ENCODE measurements at places on chromosomes 4 and X. TPM values are rescaled to one million over a fixed set of nuclear protein-coding genes. Genes with fewer than 3 reads are reported as not detected.

DNA sequence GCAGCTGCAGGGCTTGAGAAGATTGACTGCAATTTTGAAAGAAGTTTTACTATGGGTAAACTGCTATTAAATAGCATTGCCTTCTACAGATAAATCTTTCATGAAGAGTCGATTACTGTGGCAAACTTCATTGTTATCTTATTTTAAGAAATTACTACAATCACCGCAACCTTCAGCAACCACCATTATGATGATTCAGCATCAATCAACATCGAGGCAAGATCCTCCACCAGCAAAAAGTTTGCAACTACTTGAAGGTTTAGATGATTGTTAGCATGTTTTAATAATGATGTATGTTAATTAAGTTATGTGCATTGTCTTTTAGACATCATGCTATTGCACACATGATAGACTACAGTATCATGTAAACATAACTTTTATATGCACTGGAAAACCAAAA is 1511.0 kb downstream of the FSTL5 start:
- DNase-seq = no peak

GRCh38 chr4:3201718-3202702 is 46.9 kb upstream of the MSANTD1 start:
- DNase-seq = peak; percentile 4

Gene KCNIP4
- total RNA-seq = 1.7 TPM

DNA sequence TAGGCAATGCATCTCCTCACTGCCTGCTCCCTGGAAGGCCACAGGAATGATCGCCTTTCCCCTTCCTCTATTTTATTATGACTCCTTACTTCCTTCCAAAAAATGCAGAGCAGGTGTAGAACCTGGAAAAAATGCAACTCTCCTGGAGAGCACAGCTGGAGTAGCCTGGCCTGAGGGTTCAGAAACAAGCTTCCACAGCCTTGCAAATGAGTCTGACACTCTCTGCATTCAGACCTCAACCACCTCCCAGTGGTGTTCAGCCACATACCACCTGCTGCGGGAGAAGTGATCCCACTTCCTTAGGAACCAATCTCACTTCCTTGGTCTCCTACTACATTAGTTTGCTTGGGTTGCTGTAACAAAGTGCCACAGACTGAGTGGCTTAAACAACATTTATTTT is 368.1 kb upstream of the NOCT start:
- DNase-seq = no peak

Gene RADX
- total RNA-seq = 18.8 TPM

Gene MFAP3L
- 0.82 TPM for total RNA-seq

DNA sequence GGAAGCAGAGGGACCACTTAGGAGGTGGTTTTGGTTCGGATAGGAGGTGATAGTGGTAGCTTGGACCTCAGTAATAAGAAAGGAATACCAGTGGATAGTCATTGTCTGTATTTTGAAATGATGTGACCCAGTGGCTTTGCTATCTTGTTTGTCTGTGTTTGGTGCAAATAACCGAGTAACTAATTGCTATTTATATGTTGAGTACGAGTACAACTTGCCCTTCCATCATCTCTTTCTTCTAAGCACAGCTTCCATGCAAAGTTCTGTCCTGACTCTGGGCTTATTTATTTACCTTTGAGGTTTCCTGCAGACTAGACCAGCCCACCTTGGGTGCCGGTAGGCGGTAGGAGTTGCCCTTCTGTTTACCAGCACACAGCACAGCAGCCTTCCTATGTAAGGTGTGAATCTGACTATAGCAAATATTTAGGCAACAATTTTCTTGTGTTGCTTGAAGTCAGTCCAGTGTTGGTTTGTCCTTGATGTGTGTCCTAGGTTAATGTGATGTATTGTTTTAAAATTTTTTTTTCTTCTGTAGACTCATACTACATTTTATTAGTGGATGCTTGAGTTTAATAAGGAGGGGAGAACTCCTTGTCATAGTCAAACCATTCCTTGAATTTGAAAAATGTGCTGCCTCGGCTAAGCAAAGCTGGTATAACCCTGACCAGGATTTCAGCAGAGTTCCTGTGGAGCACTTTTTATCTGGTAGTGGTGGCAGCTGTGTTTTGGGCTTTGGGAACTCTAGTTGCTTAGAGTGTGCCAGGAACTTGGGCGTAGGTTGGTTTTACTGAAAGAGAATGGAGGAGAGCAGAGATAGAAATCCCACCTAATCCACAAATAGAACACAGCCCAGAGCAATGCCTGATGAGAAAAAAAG is 21.9 kb downstream of the PTTG2 start:
- peak; percentile 18 for DNase-seq

DNA sequence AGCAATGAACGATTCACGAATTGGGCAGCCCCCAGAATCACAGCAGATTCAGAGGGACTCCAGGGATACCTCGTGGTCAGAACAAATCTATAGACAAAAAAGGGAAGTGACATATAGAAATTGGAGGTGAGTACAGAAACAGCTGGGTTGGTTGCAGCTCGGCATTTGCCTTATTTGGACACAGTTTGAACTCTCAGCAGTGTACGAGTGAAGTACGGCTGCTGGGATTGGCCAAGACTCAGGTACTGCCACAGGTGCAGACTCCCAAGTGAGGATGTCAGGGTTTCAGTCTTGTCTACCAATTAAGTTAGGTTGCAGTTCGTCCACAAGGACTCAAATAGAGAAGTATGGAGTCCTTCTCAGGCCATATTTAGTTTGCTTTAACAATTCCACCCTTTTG is 28.2 kb downstream of the HTT-AS start:
- DNase-seq = no peak

Gene HPGDS
- total RNA-seq = not detected

GRCh38 chr4:67273666-67274065 is 271.6 kb downstream of the CENPC start:
- no peak for DNase-seq

- DNase-seq = no peak
Measured at GRCh38 chr4:87545052-87545451, 15.9 kb upstream of the SPARCL1 start.

DNA sequence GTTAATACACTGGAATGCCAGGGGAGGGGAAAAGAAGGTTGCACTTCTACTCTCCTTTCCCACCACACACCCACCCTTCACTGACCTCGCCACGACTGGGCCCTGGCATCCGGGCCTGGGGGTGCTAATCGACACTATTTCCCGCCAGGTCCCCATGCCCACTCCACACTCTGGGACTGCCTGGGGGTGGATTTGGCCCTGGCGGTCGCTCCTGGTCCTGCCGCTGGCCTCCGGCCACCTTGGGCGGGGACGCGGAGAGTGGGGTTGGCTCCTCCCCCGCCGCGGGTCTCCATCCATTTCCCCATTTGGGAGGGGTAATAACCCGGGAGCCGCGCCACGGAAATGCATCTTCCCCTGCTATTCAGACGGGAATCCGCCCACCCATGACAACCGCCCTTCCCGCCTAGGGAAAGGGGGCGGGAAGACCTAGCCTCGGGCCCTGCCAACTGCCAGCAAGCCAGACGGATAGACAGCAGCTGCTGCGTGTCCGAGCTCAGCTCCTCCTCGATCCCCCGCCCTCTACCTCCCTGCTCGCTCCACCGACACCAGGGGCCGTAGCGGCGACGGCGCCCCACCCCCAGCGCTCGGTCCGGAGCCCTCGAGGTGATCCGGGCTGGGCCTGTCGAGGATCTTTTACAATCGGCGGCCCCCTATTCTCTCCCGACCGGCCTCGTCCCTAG is 78.1 kb downstream of the RLIM start:
- DNase-seq = peak; percentile 87

GRCh38 chr4:80963051-80963450 is 67.5 kb upstream of the BMP3 start:
- DNase-seq = no peak

- peak; percentile 90 for DNase-seq
Measured at GRCh38 chr4:53763813-53764597, 172.7 kb upstream of the LNX1 start.

GRCh38 chrX:16100673-16101072 is 22.7 kb upstream of the GRPR start:
- no peak for DNase-seq

Gene AKAP4
- total RNA-seq = under 0.01 TPM

DNA sequence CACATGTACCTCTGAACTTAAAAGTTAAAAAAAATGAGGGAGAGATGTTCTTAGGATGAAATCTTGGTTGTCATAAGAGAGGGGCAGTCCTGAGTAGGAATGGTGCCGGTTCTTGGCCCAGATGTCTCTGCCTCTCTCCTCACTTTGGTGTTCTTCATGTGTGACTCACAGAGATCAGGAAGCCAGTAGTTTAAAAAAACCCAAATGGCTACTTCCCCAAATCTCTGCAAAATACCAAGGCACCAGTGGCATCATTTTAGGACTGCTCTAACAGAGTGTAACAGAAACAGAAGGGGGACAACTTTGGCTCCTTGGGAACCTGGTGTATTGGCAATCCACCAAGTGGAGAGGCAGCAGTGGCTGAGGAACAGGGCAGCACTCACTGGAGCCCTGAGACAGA is 116.8 kb downstream of the SCD5 start:
- DNase-seq = peak; percentile 23

Gene RBM46
- not detected for total RNA-seq

GRCh38 chr4:186294160-186294559 is 28.2 kb downstream of the F11 start:
- no peak for DNase-seq

DNA sequence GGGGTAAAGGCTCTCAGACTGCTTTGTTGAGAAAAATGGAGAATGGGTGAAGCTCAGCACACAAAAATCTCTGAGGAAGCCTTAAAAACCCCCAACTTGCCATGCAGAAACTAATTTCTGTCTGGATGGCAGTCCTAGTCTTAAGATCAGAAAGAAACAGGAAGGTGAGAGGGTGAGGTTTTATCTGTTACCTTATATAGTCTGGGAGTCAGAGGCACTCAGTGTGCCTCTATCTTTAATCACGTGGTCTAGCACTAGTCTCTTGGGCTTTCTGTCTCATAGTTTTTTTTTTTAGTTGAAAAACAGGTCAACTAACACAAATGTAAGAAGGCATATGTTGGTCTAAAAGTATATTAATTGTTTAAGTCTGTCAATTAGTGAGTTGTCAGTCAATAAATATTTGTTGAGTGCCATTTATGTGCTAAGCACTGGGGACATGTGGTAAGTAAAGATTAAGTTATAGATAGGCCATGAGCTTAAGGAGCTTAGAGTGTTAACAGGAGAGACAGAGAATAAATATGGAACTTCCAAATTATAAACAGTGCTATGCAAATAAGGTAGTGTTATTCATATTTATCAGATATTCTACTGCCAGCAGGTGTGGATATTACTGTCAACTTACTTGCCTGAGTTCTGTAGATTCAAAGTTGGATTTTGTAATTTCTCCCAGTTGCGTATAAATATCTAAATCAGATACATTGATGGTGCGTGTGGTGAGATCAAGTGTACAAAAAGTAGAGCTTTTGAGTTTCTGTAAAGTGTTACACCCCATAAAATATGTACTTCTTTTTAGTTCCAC is 7.0 kb downstream of the CYBB start:
- no peak for DNase-seq

- DNase-seq = no peak
Measured at GRCh38 chrX:1475481-1475880, 22.8 kb upstream of the ASMTL start.

GRCh38 chrX:53939127-53939526 is 105.1 kb downstream of the PHF8 start:
- no peak for DNase-seq

Gene TEC
- 3.5 TPM for total RNA-seq

GRCh38 chr4:180398564-180398963 is 1844.6 kb upstream of the TENM3 start:
- no peak for DNase-seq

Gene PLXNB3
- 6.1 TPM for total RNA-seq

DNA sequence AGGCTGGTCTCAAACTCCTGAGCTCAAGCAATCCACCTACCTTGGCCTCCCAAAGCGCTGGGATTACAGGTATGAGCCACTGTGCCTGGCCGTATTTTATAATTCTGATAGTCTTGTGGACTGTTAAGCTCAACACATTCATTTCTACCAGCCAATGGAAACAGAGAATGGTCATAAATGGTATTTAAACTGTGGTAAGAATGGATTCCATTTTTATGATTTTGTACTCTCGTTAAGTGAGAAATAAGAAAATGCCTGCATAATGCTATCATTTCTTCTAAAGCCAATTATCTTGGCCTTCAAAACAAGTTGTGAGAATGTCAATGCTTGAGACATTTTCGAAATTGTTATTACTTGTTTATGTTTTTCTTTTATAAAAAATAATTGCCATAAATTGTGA is 321.0 kb downstream of the IL15 start:
- no peak for DNase-seq

Gene ANKRD50
- 22.2 TPM for total RNA-seq

DNA sequence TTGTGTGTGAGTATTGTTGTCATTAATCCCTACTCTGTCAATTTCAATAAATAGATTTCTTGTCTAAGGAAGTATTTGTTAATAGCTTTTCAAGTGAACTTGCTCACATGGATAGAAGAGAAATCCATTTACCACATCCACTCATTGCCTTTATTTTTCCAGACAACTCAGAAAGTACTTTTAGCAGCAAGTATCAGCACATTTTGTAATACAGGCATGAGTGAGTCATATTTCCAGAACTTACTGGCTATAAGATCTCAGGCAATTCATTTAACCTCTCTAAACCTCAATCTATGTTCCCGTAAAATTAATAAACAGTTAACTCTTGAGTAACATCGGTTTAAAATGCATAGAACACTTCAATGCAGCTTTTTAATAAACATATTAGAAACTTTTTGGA is 317.9 kb upstream of the PCDH7 start:
- no peak for DNase-seq

- peak; percentile 10 for DNase-seq
Measured at GRCh38 chr4:24229978-24230377, 340.1 kb upstream of the PPARGC1A start.

GRCh38 chr4:127143460-127144195 is 489.1 kb upstream of the INTU start:
- peak; percentile 72 for DNase-seq

DNA sequence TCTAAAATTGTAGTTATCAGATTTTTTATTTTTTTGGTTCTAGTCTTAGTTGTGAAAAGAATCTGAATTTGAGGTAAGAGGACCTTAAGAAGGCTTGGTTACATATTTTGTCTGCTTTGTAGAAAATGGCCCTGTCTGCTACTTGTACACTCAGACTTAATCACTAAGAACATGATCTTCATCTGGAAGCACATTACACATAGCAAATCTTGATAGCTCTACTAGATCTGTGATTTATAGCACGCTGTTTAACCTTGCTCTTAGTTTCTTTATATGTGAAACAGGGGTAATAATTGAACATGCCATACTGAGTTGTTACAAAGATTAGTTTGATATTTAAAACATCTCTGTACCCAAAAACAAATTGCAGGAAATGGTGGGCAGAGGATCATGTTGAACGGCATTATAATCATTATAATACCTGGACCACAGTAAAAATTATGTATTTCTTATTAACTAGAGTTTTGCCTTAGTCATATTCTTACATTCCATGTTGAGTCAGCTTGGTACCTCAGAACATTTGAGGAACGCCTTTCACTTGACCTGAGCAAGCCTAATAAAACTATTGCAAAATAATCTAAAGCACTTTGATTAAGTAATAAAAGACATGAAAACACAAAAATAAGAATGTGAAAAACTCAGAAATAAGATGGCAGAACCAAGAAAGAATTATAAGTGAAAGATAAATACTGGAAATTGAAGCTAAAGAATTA is 738.0 kb upstream of the AADAT start:
- no peak for DNase-seq

- no peak for DNase-seq
Measured at GRCh38 chr4:23887173-23887572, 2.7 kb downstream of the PPARGC1A start.
